ENCODE measurements at places on chromosomes 12 and 14. TPM values are rescaled to one million over a fixed set of nuclear protein-coding genes. Genes with fewer than 3 reads are reported as not detected.

- DNase-seq: no peak
These were observed 70.9 kb upstream of the RERGL start for GRCh38 chr12:18160901-18161300.

GRCh38 chr12:5665615-5666014, 233.7 kb downstream of the NTF3 start:
- DNase-seq: no peak

- no peak for DNase-seq
These were observed 421.0 kb downstream of the RPL10L start for GRCh38 chr14:46230540-46230939.

- DNase-seq: no peak
These were observed 19.1 kb upstream of the FOS start for GRCh38 chr14:75259510-75259855.

Gene PSMD9
- 98.2 TPM for polyA plus RNA-seq

DNA sequence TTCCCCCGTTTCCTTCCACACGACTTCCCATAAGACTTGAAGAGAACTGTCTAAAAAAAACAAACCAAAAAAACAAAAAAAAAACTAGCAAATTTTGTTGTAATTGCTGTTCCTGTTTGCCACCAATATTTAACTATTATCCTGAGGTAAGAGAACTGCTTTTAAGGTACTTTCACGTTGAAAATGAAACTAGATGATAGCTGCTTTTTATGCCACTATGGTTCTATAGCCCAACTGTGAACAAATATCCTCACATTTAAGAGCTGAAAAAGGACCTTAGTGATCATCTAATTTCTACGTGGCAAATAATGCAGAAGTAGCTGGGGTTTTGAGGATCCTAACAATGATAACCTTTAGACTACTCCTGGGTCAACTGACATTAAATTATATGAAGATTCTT, 98.6 kb downstream of the TAOK3 start:
- no peak for DNase-seq

Gene FZD10
- not detected for polyA plus RNA-seq

All from immature natural killer cell (primary cell).